Glomerular endothelial cell (primary cell): ENCODE measurements at places on chromosomes 11 and 22. TPM values are rescaled to one million over a fixed set of nuclear protein-coding genes. Genes with fewer than 3 reads are reported as not detected.

- no peak for DNase-seq
These were observed 492.9 kb upstream of the ANO3 start for GRCh38 chr11:25838918-25839625.

DNA sequence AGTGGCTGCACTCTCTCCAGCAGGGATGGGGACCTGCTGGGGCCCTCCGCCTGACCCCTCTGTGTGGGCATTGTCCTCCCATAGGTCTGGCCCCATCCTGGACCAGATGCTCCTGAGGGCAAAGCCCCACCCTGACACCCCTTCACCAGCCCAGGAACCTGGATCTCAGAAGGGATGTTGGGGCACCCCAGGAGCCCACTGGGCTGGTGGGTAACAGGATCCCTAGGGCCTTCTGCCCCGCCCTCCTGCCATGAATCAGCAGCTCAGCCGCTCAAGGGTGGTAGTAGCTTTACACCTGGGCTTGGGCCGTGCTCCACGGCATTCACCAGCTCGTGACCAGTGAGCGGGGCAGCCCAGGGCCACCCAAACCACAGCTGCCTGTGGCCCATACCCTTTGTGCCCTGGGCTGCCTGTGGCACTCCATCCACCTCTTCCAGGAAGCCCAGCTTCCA, 1.0 kb upstream of the MAPK12 start:
- DNase-seq, result no peak

DNA sequence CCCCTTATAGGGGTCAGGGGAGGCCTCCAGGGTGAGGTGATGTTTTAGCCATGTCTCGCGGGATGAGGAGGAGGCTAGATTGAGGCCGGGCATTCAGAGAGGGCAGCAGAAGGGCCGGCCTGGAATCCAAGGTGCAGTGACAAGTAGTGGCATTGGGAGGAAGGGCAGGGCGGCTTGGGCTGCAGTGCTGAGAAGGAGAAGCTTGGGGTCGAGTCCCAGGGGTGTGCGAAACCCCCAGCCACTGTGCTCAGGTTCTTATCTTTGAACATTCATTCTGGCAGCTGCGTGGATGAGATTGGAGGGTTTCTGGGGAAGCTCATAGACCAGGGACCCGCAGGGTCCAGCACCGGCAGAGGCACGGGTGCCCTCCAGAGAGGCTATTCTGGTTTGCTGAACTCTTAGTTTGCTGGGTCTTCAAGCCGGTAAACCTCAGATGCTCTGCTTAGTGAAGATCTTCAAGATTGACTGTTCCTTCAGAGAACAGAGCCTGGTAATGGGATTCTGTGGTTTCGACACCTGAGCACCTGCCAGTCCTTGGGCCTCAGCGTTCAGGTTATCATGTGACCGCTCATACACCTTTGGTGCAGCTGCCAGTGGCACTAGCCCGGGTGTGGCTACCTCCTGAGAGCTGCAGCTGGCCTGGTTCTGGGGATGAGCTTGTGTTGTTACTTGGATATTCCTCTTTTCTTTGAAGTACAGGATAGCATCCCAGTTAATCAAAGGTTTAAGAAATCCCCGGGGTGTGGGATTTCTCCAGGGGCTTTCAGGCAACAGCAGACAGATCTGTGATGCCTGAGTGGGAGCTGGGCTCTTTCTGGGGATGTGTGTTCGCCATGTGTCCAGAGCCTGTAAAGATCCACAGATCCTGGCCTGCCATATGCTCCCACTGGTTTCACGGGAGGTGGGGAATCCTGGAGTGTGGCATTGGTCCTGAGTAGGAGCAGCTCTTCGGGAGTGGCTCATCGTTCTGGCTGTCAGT, 152.8 kb downstream of the TBC1D22A start:
- DNase-seq, result no peak

- DNase-seq, result no peak
These were observed 149.1 kb downstream of the SBF2 start for GRCh38 chr11:10144954-10145353.

C11orf54 gene
- total RNA-seq, result 11.0 and 18.8 TPM in 2 replicates

GRCh38 chr11:21514316-21514715, 678.6 kb upstream of the ANO5 start:
- DNase-seq, result no peak

DNA sequence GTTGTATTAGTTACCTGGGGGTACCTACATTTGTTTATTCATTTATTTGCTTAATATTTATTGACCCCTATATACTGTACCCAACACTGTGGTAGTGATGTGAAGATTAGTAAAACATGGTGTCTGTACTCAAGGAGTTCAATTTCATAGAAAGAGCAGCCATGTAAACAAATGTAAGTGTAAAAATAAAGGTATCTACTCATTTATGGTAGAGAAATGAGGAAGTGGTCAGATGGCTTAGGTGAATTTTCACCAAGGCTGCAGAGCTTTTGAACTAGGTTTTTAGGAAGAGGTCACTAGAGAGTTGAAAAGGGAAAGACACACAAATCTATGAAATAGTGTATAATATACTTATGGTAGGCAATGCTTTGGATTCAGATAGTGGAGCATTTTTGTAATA, 11.1 kb downstream of the CTR9 start:
- no peak for DNase-seq

UPK3A gene
- total RNA-seq, result not detected in 2 replicates

DNA sequence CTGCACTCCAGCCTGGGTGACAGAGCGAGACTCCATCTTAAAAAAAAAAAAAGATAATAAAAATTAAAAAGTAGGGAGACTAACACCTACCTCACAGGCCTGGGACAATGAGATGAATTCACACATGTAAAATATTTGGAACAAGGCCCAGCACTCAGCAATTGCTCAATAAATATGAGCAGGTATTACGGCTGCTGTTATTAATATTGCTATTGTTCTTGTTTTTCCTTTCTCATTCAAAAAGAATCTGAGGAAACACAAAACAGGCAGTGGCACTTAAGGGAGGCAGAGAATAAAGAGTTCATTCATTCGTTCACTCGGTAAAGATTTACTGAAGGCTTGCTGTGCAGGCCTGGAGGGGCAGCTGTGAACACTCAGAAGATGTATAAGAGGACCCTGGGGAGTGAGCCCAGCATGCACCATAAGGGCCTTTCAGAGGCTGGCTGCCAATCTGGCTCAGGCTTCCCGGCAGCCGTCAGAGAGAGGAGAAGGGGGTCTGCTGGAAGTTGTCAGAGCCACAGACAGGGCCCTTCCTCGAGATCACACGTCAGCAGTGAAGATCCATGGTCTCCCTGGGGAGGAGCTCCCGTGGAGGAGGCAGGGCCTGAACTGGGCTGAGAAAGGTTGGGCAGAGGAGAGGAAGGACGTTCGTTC, 51.6 kb upstream of the TCF20 start:
- no peak for DNase-seq

DNA sequence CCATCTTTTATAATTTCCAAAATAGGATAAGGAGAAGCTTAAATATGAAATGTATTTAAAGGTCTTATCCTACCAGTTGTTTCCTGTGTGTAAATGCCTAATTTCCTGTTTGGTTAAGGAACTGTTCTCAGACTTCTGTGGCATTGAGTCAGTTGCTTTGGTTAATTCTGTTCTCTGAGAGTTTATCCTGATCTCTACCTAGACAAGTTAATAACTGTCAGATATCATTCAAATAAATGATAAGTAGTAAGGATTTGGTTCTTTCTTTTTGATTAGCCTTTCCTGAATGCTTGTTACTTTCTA, 39.5 kb downstream of the CTNND1 start:
- DNase-seq, result no peak

GRCh38 chr11:61921446-61921845, 4.1 kb upstream of the RAB3IL1 start:
- no peak for DNase-seq

- DNase-seq, result no peak
These were observed 9.3 kb upstream of the ADAMTS15 start for GRCh38 chr11:130439160-130439519.

- DNase-seq, result no peak
These were observed at the start of gene NCF4 for GRCh38 chr22:36860821-36861659. Gene NCF4 (plus strand): TSS chr22:36861006. CDS start chr22:36861172, 166 bp downstream.

DNA sequence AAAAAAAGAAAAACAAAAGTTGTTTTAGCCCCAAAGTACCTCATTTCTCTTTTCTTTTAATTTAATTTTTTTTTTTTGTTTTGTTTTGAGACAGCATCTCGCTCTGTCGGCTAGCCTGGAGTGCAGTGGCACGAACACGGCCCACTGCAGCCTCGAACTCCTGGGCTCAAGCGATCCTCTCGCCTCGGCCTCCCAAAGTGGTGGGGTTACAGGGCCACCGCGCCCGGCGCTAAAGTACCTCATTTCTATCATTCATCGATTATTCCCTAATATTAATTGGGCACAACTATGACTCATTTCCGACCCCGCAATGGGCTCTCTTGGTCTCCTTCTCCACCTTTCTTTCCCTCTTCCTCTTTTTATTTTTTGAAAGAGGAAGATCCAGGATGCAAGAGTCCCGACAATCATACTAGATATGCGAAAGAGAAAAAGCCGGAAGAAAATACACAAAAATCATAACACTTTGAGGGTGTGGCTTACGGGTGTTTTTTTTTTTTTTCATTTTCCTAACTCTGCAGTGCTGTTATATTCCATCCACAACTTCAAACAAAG, 475 bp upstream of the AIP start:
- no peak for DNase-seq

MUC5B gene
- total RNA-seq, result not detected in 2 replicates

F2 gene
- 0.19 TPM in 1 of 2 replicates, not detected in the other for total RNA-seq

SLC5A4 gene
- total RNA-seq, result 2.7 TPM in 1 of 2 replicates, not detected in the other

DNA sequence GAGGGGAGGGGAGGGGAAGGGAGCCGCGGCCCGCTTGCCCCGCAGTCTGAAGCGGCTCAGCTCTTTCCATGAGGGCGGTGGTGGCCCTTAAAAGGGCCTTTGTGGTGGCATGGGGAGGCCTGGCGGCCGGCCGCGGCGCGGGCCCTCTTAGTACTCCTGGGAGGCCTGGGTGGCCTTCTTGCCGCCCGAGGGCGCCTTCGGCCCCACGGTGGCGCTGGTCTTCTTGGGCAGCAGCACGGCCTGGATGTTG, 6.9 kb downstream of the DPAGT1 start:
- no peak for DNase-seq

DNA sequence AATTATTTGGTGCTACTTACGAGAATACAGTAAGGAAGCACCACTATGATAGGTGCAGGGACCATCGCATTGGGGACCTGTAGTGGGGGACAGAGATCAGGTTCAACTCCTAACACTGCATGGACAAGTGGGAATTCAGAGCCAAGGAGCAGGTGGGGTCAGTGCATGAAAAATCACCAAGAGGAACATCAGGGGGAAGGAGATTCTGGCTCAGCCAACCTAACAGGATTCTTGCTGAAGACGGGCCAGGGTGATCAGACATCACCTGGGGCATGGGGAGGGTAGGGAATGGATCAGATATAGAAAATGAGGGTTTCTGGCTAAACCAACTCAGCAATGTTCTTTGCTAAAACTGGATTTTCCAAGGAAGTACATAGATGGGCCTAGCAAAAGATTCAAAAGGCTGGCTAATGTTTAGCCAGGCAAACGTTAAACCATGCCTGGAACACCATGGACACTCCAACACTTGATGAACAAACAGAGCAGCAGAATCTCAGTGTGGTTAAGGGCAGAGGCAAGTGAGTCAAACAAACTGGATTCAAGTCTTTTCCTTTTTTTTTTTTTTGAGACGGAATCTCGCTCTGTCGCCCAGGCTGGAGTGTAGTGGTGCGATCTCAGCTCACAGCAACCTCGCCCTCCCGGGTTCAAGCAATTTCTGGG, 70.0 kb downstream of the MICAL3 start:
- no peak for DNase-seq

- DNase-seq, result no peak
These were observed 7.6 kb upstream of the FTH1 start for GRCh38 chr11:61974766-61975631.

DNA sequence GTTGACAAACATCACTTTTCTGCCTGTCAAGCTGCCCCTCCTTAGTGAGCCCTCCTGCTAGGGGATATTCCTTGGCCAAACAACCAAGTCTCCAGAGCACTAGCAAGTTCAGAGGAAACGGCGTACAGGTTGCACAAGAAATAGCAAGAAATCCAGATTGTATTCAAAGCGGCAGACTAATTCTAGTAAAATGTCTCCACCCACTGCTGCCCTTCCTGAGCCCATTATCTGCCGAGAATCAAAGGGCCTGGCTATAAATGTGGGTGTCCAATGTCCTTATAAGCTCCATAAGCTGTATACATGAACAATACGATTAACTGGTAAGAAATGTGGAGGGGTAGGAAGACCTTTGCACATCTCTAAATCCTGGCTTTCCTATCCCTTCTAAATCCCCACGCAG, 44.0 kb upstream of the AKIP1 start:
- no peak for DNase-seq

APOL4 gene
- 2.7 and 2.9 TPM in 2 replicates for total RNA-seq

ARHGAP8 gene
- total RNA-seq, result 0.76 and 0.92 TPM in 2 replicates

GRCh38 chr11:125481531-125481930, 14.5 kb downstream of the FEZ1 start:
- no peak for DNase-seq

SPTBN2 gene
- 47.7 and 63.2 TPM in 2 replicates for total RNA-seq

DNA sequence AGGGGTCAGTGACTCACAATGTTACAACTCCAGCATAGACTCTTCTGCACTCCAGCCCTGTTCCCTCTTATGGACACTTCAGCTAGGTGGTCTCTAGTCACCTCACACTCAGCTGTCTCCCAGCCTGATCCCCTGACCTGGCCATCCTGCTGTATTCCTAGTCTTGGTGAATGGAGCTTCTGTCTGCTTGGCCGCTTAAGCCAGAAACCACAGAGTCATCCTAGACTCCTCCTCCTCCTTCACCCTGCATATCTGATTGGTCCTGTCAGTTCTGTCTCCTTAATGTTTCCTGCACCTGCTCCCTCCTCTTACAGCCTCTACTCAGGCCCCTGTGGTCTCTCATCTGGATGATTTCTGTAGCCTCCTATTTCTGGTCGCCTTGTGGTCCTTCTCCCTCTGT, 144.9 kb downstream of the HIPK3 start:
- no peak for DNase-seq

GRCh38 chr11:120540744-120541465, 29.4 kb downstream of the GRIK4 start:
- DNase-seq, result no peak

GALNT18 gene
- 21.4 and 101 TPM in 2 replicates for total RNA-seq

GRCh38 chr22:36419912-36420882, 32.4 kb upstream of the MYH9 start:
- no peak for DNase-seq

DNA sequence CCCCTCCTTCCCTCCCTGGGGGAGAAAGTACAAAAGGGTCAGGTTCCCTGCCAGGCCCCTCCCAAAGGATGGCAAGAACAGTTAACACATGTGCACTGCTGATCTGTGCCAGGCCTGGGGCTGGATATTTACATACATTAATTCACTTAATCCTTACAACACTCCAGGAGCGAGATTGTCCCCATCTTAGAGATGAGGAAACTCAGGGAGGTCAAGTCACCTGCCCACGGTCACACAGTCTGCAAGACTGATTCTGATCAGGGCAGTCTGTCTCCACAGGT, 36.5 kb downstream of the NECTIN1 start:
- no peak for DNase-seq

RASL10A gene
- 0.10 and 0.93 TPM in 2 replicates for total RNA-seq
